ENCODE measurements at places on chromosomes 13 and 19. TPM values are rescaled to one million over a fixed set of nuclear protein-coding genes. Genes with fewer than 3 reads are reported as not detected.

- DNase-seq = no peak
These were observed 27.2 kb downstream of the WASF3 start for GRCh38 chr13:26584713-26585112.

CYP2A6 gene
- total RNA-seq = not detected

DNA sequence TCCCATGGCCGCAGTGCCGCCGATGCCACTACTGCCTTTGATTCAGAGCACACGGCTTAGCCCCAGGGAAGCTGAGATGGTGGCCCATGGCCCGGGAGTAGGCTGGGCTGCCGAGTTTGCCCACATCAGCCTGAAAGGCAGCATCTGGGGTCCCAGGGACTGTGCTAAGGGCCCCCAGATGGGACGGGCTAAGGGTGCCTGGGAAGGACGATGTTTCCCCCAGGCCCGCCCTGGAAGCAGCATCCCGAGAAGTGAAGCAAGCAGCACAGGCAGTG is 22.5 kb downstream of the MAP2K2 start:
- DNase-seq = no peak

RASAL3 gene
- 125 TPM for total RNA-seq

DNA sequence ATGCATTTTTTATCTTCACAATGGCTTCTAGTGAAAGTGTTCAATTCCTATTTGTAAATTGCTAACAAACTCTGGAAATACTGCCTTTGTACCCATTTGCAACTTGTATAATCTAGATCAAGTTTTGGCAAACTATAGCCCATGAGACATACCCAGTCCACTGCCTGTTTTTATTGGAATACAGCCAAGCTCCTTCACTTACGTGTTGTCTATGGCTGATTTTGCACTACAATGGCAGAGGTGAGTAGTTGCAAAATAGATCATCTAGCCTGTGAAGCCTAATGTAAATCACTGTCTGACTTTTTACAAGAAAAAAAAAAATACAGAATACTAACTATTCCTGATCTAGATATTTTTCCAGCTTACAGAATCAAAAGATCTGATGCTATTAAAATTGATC is 37.1 kb downstream of the DZIP1 start:
- DNase-seq = no peak

FARP1 gene
- total RNA-seq = 0.27 TPM

- no peak for DNase-seq
These were observed 95.0 kb upstream of the KLF5 start for GRCh38 chr13:72963762-72964161.

DNA sequence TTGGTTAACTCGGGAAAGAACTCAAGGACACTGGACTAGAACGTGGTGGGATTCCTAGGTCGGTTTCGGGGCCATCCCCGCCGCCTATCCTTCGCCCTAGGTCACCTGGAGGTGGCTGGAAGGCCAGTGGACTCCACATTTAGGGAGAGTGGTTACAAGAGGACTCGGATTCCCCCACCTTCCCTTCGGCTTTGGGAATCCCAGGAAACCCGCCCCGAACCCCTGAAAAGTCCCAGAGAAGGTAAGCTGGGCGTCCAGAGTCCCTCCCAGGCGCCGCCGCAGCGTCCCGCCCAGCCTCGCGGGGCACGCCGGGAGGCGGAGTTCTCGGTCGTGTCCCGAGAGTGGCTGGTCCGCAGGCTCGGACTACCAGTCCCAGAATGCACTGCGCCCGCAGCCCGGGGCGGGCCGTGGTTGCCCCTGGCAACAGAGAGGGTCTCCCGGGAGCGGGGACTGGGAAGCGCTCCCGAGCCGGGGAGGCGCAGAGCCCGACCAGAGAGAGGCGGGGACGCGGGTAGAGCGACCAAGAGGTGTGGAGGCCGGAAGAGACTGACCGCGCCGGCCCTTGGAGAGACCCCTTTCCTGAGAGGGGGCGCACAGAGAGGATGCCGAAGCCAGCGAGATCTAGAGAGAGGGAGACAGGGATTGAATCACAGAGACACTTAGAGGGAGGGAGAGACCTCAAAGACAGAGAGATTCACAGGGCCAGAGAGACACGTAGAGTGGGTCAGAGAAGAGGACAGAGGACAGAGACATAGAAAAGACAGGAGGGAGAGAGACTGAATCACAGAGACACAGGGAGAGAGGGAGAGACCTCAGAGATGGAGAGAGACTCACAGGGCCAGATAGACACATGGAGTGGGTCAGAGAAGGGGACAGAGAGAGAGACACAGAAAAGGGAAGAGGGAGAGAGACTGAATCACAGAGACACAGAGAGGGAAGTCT is 2.6 kb upstream of the PRKCG start:
- peak; percentile 86 for DNase-seq

PSG6 gene
- total RNA-seq = not detected

FUT6 gene
- not detected for total RNA-seq

- DNase-seq = no peak
These were observed 103.1 kb downstream of the ITGBL1 start for GRCh38 chr13:101555610-101556009.

DNA sequence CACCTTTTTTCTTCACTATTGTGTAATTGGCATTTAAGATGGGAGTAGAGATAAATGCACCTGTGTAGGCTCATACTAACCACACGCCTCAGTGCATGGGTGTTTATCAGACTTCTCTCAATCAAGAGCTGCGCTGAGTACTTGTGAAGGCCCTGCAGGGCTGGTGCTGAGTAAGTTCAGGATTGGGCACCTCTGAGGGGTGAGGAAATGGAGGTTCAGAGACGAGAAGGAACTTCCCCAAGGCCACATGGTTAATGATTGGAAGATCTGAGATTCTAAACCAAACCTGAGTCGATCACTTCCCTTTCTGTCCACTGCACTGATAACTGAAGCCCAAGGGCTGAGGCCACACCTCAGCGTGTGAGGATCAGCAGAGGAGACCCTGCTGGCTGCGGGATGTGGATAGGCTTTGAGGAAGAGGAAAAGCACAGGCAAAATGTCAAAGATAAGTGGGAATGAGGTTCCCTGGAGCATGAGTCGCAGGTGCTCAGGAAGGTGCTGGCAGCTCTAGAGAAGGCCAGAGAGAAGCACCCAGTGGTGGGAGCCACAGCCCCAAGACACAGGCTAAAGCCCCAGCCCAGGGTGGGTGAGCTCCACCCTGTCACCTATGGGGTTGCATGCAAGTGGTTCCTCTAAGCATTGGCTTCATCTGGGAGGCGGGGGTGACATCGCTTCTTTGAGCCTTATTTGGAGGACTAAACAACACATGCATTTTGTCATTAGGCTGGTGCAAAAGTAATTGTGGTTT is 32.3 kb upstream of the GJB6 start:
- no peak for DNase-seq

PTGIR gene
- 17.7 TPM for total RNA-seq

DNA sequence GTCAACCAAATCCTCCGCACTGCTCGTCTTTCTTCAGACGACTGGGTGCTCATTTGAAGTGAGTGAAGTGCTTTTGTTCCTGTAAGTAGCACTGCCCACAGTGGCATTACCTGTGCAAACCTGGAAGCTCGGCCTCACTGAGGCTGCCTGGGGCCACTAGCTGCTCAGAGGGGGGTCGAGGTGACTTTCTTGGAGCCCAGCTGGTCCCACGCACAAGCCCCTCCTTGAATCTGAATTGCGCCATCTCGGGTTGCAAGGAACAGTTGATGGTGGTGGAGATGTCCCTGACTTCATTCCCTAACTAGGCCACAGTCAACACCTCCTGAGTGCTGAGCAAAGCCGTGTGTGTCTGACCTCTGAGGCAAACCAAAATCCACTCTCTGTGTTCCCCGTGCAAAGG is 79.3 kb upstream of the GPR183 start:
- no peak for DNase-seq

- DNase-seq = no peak
These were observed at the start of gene MISP for GRCh38 chr19:750640-751423. MISP (plus strand) TSS chr19:751112; CDS start chr19:756947, 5,835 bp downstream.

- no peak for DNase-seq
These were observed 687.3 kb upstream of the PCDH9 start for GRCh38 chr13:67917291-67917987.

DNA sequence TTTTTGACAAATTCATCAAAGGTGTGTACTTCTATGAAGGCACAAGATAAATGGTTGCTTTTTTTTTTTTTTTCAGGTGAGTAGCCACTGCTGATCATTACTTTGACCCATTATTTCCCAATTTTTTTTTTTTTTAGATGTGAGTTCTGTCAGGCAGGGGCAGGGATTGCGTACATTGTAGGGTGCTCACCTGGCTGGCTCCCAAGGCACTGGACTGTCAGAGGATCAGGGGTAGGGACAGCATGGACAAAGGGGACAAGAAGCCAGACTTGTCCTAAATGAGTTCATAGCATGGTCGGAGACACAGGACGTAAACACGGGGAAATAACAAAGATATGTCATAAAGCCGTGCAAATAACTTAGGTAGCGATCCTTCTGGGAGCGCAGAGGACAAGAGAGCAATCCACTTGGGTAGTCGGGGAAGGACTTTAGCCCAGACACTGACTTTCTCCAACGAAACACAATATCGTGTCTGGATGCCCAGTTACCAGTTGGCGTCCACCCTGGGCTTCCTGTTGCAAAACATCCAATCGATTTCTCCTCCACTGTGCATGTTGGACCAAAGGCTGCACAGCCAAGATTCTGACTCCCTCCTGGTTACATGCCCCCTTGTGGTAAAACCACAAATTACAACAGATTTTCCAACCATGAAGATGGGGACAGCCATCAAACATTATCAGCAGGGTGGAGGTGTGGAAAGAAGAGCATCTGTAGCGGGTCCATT is 27.5 kb upstream of the KATNAL1 start:
- DNase-seq = no peak

DNA sequence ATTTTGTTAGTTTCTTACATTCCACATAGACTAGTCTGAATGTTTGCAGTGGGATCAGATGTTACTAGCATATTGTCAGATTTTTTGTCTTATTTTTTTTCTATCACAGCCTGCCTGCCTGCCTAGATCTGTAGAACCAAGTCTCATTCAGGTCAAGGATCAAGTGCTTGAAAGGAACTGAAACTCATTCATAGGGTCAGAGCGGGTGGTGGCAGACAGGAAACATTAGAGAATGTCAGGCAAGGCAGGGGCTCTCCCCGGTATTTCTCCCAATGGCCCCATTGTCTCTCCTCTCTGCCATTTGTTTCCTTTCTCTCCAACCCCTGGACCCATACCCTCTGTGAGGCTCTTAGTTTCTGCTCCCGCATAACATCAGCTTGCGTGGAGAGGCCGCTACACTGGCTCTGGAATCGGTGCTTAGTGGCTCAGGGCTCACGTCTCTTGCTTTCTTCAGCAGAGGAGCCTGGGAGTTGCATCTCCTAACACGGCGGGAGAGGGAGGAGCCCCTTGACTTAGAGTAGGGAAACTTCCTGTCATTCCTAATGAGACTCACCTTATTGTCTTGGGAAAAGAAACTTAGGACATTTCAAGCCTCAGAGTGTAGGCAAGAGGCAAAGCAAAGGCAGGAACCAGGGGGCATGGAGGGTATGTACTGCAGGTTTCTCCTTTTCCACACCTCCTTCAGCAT is 35.6 kb upstream of the SPATA13 start:
- no peak for DNase-seq

DNA sequence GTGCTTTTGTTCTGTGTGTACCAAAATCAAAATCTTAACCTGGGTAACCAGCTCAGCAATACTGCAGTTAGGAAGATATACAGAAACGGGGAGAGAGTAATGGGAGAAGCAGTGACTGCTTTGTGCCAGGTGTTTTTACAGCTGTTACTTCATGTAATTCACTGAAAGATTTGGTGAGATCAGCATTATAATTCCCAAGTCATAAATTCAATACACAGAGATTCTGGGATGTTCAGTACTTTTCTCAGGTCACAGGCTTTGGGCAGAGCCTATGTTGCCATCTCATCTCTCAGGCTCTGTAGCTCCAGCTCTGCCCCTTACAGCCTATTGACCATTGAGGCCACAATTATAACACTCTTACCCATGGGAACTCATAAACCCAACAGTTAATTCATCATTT is 138.5 kb downstream of the ZAR1L start:
- no peak for DNase-seq

ETV2 gene
- total RNA-seq = 1.2 TPM

DNA sequence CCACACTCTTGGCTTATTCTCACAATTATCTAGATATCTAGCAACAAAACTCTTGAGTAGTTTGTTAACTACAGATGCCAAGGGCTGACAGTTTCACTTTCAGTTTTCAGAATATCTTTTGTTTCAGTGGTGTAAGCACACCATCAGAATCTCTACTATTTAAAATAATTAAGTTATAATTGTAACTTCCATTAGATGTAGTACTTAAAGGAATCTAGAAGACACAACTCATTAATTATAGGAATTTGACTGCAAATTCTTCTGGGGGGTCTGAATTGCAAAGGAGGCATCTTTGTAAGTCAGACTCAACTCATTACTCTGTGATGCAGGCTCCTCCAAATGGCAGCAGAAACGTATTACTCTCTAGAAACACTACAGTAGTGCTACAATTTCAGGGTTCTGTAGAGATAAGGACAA is 44.9 kb upstream of the USPL1 start:
- DNase-seq = no peak

GRCh38 chr13:53189162-53189561 is 160.5 kb downstream of the OLFM4 start:
- DNase-seq = no peak

MBD3L3 gene
- not detected for total RNA-seq

FCAR gene
- total RNA-seq = not detected

KIR2DL3 gene
- not detected for total RNA-seq

PSG3 gene
- not detected for total RNA-seq

DNA sequence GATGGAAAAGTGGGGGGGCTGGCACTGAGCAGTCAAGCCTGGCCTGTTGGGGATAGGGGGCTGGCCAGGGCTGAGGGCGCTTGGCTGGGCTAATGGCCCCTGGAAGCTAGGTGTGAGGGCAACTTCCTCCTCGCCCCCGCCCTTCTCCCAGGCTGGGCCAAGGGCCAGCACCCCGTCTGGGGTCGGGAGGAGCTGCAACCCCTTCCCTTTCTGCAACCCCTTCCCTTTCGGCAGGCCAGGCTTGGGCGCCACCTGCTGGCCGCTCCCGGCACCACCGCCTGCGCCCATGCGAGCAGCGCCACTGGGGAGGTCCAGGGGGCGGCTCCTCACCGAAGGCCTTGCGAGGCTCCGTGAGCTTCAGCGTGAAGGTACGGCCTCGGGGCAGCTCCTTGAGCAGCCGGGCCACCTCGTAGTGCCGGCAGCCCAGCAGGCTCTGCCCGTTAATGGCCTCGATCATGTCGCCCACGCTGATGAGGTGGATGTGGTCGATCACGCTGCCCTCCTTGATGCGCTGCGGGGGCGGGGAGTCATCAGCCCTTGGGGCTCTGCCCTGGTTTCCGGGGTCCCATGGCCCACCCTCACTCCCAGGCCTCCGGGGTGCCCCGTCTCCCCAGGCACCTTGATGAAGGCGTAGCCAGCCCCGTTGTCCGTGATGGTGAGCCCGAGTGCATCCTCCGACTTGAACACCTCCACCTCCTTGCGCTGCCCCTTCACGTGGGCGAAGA is 5.0 kb upstream of the PTGER1 start:
- peak; percentile 62 for DNase-seq

DNA sequence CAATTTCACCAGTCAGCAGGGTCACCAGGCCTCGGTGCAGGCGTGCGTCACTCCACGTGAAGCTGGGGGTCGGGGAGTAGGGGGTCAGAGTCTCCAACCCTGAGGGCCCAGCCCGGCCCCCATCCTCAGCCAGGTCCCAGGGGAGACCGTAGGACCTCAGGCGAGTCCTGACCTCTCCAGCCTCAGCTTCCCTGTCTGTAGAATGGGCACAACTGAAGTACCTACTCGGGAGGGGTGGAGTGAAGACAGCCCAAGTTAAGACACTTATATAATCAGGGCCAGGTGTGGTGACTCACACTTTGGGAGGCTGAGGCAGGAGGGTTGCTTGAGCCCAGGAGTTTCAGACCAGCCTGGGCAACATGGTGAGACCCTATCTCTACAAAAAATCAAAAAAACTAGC is 2.7 kb upstream of the SPACA4 start:
- no peak for DNase-seq

ADGRE2 gene
- 0.55 TPM for total RNA-seq

RASIP1 gene
- total RNA-seq = 0.22 TPM

SYCN gene
- total RNA-seq = not detected
